Femur (tissue), 1 donor: ENCODE measurements at places on chromosomes 13 and 19.

DNA sequence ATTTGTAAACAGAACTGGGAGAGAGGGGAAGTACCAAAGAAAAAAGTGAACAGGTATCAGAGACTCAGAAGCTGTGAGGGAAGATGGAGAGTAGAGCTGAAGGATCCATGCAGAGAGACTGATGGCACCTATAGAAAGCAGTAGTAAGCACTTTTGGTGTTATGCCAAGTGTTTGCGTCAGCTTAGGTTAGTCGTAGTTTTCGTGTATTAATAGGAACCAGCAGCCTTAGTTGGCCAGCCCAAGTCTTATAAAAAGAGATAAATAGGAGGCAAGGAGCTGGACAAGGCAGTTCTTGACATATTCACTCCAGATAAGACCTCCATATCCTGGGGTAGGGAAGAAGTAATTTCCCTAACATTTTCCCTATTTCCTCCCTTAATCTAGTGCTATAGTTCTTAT is 214.2 kb downstream of the OXGR1 start:
- DNase-seq = no peak

DNA sequence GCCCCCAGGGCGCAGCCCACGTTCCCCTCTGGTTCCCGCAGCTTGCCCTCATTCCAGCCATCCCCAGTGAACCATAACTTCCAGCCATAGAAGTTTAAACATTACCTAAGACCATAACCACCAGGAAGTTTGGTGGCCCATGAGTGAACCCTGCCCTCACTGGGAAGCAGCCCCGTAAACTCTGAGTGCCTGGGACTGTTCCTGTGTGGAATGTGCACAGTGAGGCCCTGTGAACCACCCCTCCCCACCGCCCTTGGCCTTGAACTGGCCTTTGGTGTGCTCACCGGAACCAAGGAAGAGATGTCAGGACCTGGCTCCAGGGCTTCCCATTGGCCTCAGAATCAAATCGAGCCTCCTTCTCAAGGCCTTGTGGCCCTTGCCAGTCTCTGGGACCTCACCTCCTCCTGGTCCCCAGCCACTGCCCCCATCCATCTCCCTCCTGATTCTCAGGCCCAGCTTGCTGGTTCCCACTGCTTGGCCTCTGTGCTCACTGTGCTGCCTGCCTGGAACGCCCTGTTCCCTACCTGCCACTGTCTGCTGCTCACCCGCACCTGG is 46.5 kb downstream of the DNM2 start:
- no peak for DNase-seq

GRCh38 chr13:99572921-99573320 is 71.6 kb downstream of the TM9SF2 start:
- DNase-seq = no peak

- no peak for DNase-seq
These were observed 183.0 kb downstream of the TSHZ3 start for GRCh38 chr19:31166206-31166605.

GRCh38 chr19:58476498-58477015 is 405 bp downstream of the ZNF446 start:
- DNase-seq = peak; percentile 51

DNA sequence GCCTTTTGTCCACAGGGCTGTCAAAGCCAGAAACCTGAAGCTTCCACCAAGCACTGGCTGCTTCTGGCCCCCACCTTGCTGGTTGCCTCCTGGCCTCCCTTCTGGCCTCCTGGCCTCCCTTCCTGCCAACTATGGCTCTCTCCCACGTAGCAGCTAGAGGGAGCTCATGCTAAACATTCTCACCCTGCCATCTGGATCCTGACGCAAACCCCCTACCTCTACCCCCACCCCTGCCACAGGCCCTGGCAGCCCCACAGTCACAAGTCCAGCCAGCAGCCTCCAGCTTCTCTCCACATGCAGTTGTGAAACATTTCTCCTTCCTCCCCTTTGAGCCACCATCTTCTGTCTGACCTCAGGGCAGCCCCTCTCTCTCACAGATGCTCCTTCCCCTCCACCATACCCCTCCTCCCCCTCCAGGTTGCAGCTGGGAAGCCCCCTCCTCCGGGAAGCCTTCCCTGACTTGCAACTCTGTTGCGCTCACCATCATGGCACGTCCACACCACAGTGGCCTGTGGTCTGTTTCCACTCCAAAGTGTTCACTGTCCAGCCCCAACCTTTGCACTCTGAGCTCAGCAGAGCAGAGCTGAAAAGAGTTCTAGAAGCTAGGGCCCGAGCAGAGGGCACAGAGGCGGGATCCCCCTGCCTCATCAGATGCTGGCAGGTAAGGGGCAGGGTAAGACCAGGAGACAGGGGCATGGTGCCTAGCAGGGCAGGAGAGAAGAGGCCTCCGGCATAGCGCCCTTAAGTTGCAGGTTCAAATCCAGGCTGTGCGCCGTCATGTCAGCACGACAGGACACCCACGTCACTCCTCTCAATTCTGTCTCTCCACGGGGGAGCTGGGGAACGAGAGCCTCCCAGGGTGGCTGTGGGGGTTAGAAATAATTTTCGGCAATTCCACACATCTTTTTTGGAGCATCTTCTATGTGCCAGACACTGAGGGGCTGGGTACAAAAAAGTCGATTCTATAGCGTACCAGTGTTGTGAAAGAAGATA is 7.3 kb downstream of the ADGRL1 start:
- DNase-seq = no peak
